ENCODE measurements at places on chromosomes 16 and 17.

DNA sequence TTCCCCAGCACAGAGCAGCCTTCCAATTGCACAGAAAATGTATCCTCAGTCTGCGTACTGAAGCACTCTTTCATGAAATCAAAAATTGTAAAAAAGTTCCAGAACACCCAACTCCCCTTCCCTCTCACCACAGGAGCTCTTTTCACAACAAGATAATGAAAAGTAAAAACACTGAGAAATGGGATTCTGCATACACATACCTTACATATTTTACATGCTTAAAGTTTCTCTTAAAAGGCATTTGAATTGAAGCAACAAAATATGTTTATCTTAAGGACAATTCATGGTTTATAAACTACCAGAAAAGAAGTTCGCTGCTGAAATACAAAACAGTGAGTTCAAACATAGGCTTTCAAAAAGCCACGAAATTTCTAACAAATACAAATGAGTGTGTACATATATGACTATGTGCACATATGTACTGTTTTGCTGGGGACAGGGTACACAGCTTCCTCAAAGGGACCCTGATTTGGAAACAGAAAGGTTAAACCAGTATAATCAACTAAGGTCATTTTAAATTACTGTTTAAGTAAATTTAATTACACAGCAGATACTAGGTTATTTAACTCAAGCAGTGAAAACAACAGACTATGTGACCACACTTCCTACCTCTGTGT, 33.8 kb downstream of the COG1 start:
- no peak for DNase-seq

DNA sequence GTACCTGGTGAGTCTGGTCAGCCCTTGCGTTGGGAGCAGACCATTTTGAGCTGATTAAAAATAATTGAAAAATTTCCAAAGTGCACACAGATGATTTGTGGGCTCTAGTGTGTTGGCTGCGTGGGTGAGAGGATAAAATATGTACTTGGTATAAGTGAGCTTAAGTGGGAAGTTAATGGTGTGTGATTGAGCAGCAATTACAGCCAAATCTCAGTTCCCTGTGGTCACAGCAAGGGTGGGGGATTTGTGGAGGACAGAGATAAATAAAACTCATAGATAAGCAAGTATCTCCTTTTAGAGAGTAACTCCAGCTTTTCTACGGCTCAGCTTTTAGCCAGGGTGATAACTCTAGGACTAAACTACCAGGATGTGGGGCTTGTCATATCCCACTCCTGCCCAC, 390.4 kb downstream of the UTP18 start:
- no peak for DNase-seq

DNA sequence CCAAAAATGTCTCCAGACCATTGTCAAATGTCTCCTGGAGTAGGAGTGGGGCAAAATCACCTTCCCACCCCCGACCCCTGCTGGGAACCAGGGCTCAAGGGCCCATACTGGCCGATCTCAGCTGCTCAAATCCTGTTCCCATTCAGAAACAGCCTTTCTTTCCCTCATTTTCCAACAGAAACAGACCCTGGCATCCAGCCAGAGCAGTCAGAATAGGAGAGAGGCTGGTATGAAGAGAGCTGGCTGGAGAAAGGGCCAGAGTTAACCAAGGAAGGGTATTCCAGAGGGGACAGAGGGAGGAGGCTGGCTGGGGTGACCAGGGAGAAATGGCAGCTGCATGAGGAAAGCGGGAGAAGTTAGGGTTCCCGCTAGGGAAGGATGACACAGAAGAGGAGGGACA, 199.1 kb downstream of the XYLT1 start:
- no peak for DNase-seq

GRCh38 chr16:35795361-35796029, 2336.1 kb downstream of the TP53TG3F start:
- no peak for DNase-seq

GRCh38 chr16:54178478-54178976, 108.1 kb downstream of the IRX3 start:
- DNase-seq = no peak

DNA sequence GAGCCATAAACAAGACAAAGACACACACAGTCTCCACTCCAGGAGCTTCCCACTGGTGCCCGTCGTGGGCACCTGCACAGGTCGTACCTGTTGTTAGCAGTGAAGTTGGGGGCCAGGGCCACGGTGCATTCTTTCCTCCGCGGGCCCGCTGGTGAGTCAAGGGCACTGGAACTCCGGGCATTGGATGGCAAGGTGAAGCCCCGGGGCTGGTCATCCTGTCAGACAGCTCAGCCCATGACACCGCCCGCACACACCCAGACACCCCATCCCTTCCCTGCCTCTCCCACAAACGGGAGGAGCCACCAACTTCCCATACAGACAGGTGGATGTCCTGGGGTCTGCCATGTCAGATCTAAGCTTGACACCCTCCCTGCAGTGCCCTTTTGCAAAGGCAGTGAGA, 16.1 kb downstream of the CEP131 start:
- no peak for DNase-seq

DNA sequence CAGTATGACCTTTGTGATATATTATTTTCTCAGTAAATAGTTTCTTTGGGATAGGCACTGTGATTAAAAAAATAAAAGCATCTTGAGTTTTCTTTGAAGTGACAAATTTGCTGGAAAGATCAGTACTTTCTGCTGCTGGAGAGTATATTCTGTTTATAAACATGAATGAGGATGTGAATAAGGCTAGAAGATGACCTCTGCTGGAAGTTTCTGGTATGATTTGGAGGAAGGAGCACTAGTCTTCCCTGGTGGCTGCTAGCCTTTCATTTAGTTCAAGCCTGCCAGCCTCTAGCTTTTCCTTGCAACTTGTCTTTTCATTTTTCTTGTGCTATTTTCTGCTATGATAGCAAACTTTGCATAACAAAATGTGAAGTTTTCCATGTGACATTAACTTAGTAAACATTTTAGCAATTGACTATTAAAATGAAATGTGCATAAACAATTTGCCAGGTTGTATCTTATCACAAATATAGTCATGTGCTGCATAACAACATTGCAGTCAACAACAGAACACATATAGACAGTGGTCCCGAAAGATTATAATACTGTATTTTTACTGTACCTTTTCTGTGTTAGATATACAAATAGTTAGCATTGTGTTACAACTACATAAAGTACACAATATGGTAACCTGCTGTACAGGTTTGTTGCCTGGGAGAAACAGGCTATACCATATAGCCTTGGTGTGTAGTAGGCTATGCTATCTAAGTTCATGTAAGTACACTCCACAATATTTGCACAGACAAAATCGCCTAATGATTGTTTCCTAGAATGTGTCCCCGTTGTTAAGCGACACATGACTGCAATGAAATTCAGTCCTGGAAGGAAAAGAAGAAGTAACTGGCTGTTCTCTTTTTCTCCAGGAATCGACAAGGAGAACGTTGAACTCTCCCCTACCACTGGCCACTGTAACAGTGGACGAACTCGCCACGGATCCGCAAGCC, 18.1 kb upstream of the RAB11FIP4 start:
- DNase-seq = peak; percentile 82

- no peak for DNase-seq
These were observed 261.8 kb upstream of the KIF2B start for GRCh38 chr17:53560953-53561352.

DNA sequence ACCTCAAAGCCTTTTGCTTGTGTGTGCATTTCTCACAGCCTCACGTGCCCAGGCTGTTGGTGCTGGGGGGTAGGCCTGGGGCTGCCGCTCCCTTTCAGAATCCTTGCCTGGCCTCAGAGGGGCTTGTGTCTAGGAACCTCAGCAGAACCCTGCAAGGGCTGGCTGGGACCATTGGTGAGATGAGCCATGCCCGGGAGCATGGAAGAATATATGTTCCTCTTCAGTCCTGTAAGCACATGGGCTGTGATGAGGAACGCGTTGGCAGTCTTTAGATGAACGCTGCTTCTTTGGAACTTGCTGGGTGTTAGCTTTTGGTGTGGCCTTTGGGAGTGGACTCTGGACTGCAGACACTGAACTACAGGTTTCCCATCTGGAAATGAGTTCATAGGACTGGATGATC, 32.0 kb upstream of the SLC5A10 start:
- DNase-seq = no peak

GRCh38 chr16:75380870-75381269, 52.4 kb downstream of the CFDP1 start:
- no peak for DNase-seq

DNA sequence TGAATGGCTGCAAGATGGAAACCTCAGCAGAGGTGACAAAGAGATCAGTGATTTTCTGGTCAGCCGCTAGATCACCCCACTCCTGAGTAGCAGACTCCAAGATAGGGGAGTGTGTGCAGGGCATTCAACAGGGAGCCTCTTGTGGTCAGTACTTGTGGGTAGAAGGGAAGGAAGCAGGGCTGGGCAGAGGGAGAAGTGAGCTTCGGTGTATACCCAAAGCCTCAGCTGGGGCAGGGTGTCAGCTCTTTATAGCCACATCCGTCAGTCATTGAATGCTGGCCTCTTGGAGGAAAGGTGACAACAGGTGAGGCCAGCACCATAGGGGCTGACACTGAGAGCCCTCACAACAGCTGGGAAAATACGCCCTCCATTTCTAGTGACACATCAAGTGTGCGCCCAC, 2.2 kb upstream of the SLC12A3 start:
- peak; percentile 86 for DNase-seq

DNA sequence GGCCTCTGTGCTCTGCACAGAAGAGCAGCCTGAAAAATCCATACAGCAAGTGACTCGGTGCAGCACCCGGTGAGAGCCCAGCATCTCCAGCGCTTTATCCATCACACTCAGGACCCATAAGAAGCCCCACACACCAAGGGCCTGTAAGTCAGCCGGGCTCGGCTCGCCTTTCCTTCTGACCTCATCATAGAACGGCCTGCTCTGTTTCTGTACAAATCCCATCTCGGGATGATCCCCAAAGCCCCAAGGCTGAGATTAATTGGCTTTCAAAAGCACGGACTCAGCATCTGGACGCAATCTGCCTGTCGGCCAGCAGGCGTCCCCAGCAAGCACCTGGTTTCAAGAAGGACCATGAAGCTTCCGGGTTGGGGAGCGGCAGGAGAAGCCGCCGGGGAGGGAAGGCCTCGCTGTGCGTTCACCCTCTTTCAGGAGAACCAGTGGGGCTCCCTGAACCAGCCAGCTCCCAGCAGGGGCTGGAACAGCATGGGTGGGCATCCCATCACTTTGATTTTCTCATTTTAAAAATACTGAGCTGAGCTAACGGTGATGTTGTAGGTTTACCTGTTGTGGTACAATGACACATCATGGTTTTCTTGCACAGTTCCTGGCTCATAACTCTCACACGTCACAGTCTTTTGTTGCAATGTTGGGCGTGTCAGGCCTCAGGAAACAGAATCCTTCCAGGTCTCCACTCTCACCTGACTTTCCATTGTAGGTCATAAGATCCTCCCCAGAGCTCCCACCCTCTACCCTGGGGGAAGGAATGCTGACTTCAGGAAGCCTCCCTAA, 6.7 kb downstream of the CCDC57 start:
- DNase-seq = peak; percentile 82

GRCh38 chr17:20278805-20279204, 188.5 kb downstream of the LGALS9B start:
- no peak for DNase-seq

DNA sequence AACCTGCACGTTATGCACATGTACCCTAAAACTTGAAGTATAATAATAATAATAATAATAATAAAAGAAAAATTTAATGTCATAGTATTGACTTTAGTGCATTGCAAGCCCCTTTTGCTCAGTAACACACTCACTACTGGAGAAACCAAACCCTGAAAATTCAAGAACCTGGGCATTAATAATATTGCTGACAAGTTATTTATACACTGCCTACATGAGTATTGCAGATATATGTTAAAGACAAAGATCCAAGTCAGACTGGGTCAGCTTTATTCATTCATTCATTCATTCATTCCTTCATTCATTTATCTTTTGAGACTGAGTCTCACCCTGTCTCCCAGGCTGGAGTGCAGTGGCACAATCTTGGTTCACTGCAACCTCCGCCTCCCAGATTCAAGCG, 1711.2 kb downstream of the TP53TG3F start:
- no peak for DNase-seq

- peak; percentile 75 for DNase-seq
These were observed 230.4 kb downstream of the PARN start for GRCh38 chr16:14399378-14400284.

DNA sequence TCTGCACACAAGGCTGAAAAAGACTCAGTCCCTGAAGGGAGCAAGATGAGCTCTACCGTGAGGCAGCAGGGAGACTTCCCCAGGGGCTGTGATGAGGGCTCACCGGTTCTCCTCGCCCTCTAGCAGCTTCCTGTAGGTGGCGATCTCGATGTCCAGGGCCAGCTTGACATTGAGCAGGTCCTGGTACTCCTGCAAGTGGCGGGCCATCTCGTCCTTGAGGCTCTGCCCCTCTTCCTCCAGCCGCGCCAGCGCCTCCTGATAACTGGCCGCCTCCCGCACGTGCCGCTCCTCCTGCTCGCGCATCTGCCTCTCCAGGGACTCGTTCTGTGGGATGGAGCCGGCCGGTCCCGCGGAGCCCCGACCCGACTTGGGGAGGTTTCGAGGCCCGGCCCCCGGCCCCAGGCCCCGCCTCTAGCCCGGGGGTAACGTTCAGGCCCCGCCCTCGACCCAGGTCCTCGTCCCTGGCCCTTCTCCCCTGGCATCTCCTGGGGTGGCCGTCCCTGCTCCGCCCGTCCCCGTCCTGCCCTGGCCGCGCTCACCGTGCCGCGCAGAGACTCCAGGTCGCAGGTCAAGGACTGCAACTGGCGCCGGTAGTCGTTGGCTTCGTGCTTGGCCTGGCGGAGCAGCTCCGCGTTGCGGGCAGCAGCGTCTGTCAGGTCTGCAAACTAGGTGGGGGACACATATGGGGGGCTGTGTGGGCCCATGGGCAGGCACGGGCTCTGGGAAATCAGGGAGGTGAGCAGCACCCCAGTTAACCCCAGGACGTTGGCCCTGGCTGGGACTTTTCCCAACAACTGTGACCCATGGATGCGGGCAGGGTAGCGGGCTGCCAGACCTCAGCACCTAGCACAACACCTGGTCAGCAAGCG, 3.9 kb downstream of the GFAP start:
- DNase-seq = peak; percentile 30

- DNase-seq = no peak
These were observed 9.3 kb upstream of the ADGRG1 start for GRCh38 chr16:57619133-57619605.

DNA sequence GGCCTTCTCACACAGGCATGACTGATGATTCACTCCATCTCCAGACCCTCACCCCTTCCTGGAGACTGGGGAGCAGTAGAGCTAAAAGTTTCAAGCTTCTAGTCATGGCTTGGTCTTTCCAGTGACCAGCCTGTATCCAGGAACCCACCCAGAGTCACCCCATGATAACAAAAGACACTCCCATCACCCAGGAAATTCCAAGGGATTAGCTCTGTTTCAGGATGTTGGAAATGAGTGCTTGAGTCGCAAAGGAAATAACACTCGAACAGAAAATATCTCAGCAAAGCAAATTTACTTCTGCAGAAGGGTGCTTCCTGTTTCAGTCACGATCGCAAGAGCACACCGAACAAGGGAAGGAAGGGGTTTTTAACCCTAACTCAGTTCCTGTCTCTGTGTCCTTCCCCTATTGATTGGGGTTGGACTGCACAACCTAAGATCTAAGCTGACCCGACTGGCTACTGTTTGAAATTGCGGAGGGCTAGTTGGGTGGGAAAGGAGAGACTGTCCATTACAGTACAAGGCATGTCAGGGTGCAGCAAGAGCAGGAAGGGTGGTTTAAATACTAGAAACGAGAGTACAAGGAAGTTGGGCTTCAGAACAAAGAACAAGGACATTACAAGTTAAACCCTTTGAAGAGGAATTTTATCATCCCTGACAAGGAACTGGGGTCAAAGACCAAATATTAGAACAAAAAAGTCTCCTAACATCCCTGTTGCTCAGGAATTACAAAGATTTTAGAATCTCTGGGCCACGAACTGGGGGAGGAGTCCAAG, 224.4 kb upstream of the CACNG5 start:
- peak; percentile 28 for DNase-seq
